Stimulated activated CD8-positive, alpha-beta memory T cell treated with anti-CD3 and anti-CD28 coated beads, Interleukin-7, amount 100 ng/mL, for 24 hours (primary cell): ENCODE measurements at places on chromosomes 7 and 10.

DNA sequence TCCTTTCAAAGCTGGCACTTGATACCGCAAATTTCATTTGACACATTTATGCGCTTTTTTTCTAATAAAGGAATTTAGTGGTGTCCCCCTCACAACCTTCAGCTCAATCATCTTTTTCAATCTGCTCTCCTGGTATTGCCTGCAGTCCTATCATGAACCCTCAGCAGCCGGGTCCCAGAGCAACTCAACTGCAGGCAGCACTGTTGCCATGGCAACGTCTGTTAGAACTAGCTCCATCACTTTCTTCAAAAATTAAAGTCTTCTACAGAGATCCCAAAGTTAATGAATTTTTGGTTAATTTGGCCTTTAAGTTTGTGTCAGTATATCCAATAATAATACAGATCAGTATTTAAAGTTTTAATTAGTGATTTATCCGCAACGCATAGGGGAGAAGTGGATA, 136.1 kb upstream of the TARP start:
- no peak for DNase-seq

GRCh38 chr10:5737352-5737751, 52.7 kb downstream of the TASOR2 start:
- no peak for DNase-seq

DNA sequence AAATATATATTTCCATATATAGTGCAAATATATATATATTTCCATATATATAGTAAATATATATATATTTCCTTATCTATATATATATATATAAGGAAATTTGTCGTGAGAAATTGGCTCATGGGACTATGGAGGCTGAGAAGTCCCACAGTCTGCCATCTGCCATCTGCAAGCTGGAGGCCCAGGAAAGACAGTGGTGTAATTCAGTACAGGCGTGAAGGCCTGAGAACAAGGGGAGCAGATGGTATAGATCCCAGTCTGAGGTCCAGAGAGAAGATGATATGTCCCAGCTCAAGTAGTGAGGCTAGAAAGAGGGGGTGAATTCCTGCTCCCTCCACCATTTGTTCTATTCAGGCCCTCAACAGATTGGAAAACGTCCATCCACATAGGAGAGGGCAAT, 78.9 kb downstream of the MTPN start:
- no peak for DNase-seq

DNA sequence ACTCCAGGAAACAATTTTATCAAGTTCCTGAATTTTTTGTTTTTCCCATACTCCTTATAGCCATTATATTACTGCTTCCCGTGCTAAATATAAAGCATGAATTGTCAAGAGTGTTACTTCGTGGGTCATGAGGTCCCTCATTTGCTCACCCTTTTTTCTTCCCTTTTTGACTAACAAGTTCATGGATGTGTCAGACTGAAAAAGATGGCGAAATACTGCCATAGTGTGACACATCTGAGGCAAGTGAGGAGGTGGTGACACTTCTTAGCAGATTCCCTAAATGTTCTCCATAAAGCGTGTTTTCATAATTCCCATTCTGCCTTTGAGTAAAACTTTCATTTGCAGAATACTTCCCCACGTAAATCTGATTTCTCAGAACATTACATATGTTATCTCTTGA, 269.6 kb upstream of the FZD1 start:
- no peak for DNase-seq
